ENCODE measurements at places on chromosomes 4 and X.

DNA sequence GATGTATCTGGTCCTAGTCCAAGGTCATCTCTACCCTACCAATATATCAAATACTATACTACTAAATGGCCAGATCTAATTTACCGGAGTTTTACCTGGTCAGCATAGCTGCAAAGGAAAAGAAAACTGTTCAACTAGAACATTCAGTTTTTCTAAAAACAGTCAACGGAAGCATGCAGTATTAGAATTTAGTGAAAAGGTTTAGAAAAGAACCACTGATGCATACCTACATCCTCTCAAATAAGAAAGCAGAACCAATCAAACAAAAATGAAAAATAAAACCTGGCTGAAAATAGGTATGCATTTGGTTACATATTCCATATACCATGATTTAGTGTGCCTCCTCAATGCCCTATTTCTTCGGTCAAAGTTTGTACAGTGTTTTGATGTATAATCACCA lies 140.0 kb downstream of the CHM start:
- DNase-seq: no peak

DNA sequence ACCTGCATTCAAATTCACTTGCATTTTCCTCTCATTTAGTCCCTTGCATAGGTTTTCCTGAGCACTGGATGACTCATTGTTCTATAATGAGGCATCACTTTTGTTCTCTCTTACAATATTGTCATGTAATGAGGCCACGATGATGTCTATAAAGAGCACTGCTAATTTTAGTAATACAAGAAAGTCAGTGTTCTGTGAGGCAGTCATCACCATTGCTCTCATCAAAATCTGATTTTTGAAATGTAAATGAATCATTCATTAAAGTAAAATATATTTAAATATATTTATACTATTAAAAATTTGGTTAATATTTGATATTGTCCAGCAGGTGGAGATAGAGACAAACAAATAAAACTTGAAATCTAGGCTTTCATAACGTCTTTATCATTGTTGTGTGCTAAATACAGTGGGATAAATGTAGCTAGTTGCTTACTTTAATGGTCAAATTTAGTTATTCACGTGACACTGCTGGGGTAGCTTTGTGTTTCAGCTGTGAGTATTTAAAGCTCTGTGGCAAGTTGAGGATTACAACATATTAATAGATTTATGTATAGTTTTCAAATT lies 15.4 kb downstream of the HMGB2 start:
- no peak for DNase-seq

GRCh38 chr4:39259571-39260330 lies 77.4 kb downstream of the WDR19 start:
- no peak for DNase-seq

GRCh38 chr4:7171191-7171900 lies 21.0 kb upstream of the SORCS2 start:
- no peak for DNase-seq

GRCh38 chrX:118780911-118781310 lies 42.7 kb upstream of the ZCCHC12 start:
- no peak for DNase-seq

- no peak for DNase-seq
Observed at GRCh38 chr4:28686618-28687017, 1826.0 kb downstream of the STIM2 start.

DNA sequence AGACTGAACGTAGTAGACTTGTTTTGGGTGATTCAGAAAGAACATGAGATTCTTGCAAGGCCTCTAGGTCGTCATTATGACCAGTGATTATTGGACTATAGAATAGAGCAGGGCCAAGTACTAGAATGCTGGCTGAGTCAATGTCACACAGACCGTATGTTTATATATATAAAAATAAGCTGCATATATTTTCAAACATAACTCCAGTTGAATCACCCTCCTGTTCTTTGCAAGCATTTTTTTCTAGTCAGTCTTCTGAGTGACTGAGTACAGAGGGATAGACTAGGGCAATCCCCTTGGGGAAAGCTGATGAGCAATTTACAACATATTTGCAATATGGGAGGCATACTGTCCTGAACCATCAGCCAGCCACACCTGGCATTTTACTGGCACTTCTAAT lies 48.4 kb upstream of the PRPS1 start:
- no peak for DNase-seq

DNA sequence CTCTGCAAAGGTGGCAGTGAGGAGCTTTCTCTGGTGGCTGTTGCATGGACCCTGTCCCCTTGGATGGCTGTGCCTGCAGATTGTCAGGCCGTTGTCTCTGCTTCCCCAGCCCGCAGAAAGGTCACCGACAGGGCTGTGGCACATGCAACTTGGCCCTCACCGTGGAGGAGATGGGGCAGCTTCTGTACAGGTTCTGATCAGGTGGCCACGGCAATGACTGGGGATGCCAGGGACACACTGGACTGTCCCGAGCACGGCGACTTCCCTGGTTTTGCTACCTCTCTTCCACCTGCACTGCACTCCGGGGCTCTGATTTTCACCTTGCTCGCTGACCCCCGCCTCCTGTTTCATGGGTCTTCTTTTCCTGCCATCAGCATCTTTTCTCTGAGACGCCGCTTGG lies 43.5 kb downstream of the DCTD start:
- no peak for DNase-seq

GRCh38 chrX:15977644-15978043 lies 123.0 kb upstream of the AP1S2 start:
- DNase-seq: no peak

- no peak for DNase-seq
Observed at GRCh38 chr4:73187325-73187724, 71.3 kb downstream of the ANKRD17 start.

DNA sequence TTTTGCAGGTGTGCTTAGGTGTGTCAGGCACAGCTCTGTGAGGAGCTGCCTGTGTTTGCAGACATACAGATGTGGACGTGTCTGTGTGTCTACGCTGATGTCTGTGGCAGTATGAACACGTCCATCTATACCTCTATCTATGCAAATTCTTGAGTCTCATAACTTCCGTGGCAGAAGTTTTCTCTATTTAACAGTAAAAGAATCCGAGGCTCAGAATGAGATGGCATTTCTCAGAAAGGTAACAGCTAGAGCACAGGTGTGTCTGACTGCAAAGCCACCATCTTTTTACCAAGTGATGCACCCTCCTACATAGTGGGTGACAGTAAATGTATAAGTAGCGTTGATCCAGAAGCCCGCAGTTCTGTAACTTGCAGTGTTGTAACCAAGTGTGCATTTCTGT lies 39.9 kb upstream of the CYP4V2 start:
- DNase-seq: no peak

GRCh38 chr4:45078201-45078600 lies 351.8 kb upstream of the GNPDA2 start:
- DNase-seq: no peak

Data from activated CD8-positive, alpha-beta memory T cell treated with anti-CD3 and anti-CD28 coated beads for 1 hour (primary cell).